Iris pigment epithelial cell (primary cell): ENCODE measurements at places on chromosomes 4 and X.

DNA sequence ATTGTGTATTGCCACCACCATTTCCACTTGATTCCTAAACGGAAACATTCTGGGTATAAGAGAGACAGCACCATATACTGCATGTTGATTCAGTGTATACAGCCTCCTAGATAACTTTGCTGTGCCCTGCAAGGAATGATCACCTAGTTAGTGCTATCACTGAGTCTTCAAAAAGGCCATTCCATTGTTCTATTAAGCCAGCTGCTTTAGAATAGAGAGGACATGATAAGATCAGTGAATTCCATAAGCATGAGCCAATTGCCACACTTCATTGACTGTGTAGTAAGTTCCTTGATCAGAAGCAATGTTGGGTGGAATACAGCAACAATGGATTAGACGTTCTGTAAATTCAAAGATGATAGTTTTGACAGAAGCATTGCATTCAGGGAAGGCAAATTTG, 1047.3 kb downstream of the PCDH18 start:
- DNase-seq: peak; percentile 1

- DNase-seq: no peak
Observed at GRCh38 chrX:1138476-1139184, 73.8 kb downstream of the CRLF2 start.

- no peak for DNase-seq
Observed at GRCh38 chrX:23726191-23726590, 16.9 kb downstream of the ACOT9 start.

DNA sequence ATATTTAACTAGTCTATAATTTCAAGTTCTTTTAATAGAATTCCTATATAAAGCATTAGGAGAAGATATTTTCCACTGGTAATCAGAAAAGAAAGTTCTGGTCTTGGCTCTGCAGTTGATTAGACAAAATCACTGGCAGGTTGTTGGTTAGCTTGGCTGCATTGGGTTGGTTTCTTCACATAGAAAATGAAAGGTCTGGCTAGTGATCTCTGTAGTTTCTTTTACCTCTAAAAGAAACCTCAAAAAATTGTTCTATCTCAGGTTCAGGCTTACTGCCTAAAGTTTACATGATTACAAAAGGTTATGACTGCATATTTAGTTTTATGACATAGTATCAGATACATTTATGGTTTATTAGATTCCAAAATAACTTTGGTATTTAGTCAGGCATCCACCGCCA, 95.8 kb upstream of the NAP1L5 start:
- DNase-seq: no peak

- no peak for DNase-seq
Observed at GRCh38 chr4:95985051-95985450, 145.2 kb downstream of the PDHA2 start.

GRCh38 chrX:40154250-40154852, 56.6 kb upstream of the BCOR start:
- DNase-seq: peak; percentile 50

- DNase-seq: no peak
Observed at GRCh38 chrX:1534301-1535168, 2.5 kb downstream of the P2RY8 start.

DNA sequence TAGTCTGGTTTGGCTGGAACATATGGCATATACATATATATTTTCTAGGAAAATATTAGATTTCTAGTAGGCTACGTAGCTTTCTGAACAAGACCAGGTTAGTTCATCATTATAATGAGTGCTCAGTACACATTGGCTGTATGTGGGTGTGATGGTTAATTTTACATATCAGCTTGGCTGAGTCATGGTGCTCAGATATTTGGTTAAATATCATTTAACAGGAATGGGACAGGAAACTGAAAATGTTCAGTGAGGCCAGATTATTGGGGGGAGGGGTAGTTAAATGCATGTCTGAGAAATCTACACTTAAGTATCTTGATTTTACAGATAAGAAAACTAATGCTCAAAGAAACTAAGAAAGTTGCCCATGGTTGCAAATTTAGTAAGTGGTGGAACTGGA, 160.1 kb downstream of the RBMX2 start:
- no peak for DNase-seq

DNA sequence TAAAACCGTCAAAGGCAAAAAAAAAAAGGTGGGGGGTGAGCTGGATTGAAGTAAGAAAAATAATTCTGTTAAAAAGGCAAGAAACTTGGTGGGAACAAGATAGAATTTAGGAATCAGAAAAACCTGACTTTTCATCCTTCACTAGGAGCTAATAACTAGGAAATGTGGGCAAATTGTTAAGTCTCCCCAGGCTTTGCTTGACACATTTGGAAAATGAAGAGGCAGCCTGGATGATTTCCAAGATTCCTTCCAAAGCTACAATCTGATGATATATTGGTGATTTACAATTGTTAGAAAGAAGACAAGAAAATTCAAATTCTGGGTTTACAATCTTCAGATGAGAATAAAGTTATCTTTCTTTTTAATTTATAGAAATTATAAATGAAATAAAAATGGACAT, 1062.5 kb downstream of the ADGRL3 start:
- no peak for DNase-seq

DNA sequence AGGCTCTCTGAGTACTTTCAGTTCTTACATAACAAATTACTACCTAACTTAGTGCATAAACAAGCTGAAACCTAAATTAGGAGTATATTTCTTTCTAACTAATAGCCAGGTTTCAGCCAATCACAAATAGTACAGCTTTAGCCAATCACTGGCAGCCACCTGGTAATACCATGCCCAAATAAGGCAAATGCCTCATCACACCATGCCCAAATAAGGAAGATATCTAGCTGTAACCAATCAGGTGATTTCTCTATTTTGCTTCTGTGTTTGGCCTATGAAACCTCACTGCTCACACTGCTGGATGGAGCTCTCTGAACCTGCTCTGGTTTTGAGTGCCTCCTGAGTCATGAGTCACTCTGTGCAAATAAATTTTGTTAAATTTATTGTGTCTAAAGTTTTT, 113.5 kb downstream of the DDIT4L start:
- no peak for DNase-seq

DNA sequence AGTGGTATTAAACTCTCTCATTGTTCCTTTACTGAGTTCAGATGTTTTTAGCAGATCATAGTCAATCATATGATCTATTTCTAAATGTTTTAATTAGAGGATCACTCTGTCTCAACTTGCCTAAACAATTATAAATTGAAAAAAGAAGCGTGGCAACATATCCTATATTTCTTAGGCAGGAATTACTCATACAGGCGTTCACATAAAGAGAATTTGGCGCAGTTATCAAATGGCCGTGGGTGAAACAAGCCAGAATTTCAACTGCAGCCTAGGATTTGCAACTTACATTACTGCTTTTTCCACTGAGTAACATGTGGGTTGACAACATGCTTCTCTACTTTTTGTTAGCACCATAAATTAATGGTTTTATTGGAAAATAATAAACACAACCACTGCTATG, 141.3 kb downstream of the CPE start:
- DNase-seq: no peak

DNA sequence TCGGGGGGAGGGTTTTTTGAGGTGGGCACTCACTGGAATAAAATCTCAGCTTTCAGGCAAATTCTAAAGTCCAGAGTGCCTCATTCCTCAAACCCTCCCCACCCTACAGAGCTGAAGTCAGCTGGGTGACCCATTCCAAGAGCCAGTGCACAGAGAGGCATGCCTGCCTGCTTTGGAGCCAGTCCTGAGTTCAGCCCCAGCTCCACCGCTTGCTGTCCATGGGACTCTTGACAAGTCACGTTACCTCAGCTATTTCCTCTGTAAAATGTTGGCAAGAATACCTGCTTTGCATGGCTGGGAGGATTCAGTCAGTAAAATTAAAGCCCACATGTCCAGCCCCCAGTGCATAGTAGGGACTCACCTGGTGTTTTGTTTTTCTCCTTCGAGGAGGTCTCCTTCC, 125.9 kb upstream of the PJA1 start:
- DNase-seq: no peak

DNA sequence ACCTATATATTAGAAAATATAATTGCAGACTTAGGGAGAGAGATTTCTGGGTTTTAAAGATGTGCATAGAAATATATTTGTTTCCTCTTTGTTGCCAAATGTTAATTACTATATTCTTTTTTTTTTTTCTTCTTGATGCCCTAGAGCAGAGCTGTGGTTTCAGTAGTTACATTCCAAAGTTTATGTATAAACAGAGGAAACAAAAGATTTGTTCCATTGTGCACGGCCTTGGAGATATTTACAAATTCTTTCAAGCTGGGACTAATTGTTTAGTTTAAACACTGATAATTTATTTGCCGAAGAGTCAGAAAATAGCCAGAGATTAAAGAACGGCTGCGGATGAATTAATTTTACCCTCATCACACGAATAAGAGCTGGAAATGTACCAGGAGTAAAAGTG, 85.1 kb downstream of the USP46 start:
- DNase-seq: no peak

DNA sequence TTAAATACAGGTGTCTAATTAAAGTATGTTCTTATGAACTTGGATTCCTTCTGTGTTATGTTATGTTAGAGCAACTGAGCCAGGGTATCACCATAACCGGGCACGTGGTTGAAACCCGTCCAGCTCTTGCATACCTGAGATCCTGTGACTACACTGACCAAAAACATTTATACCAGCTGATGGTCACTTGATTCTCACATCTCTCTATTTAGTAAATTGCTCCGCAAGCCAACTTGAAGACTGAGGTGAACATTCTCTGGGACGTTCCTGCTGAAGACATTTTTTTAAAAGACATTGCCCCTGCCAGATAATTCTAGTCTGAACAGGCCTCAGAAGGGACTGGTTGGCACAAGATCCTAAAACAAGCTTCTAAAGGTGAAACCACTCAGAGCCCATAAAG, 550.0 kb upstream of the DIPK2B start:
- DNase-seq: peak; percentile 36

GRCh38 chr4:76589872-76590797, 155.1 kb downstream of the SHROOM3 start:
- peak; percentile 98 for DNase-seq

- DNase-seq: peak; percentile 31
Observed at GRCh38 chr4:37453281-37453998, 208.9 kb downstream of the NWD2 start.

- DNase-seq: peak; percentile 62
Observed at GRCh38 chrX:14030174-14030530, 460 bp upstream of the GEMIN8 start.

- peak; percentile 35 for DNase-seq
Observed at GRCh38 chr4:128565565-128566186, 243.8 kb upstream of the JADE1 start.

- DNase-seq: no peak
Observed at GRCh38 chrX:38150993-38151392, 69.7 kb downstream of the SRPX start.

- peak; percentile 17 for DNase-seq
Observed at GRCh38 chrX:106862972-106863688, 40.0 kb downstream of the RIPPLY1 start.

- DNase-seq: no peak
Observed at GRCh38 chr4:36317721-36318120, 36.3 kb downstream of the DTHD1 start.

- DNase-seq: no peak
Observed at GRCh38 chrX:3044671-3045070, 3.4 kb downstream of the ARSF start.

DNA sequence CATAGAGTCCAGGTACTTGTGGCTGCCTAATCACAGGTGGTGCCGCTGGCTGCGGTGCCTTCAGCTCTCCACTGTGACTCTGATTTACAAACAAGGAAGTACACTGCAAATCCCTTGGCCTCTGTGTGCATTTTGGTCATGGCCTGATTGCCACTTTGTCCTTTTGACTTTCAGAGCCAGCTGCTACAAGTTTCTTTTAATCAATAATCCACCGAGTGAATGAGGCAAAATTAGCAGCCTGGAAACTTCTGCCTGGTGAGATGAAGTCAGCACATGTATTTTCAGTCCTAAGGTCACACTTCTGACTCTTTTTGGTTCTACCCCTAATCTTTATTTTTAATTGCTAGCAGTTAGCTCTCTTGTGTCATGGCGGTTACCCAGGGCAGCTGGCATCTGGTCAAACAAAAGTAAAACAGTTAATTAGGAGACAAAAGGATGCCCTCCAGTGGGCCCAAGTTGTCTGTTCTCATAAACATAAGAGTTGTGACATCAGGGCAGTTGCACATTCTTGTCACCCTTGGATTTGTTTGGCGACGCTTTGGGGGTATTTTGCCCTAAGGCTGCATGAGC, 62.3 kb upstream of the LNX1 start:
- DNase-seq: no peak

DNA sequence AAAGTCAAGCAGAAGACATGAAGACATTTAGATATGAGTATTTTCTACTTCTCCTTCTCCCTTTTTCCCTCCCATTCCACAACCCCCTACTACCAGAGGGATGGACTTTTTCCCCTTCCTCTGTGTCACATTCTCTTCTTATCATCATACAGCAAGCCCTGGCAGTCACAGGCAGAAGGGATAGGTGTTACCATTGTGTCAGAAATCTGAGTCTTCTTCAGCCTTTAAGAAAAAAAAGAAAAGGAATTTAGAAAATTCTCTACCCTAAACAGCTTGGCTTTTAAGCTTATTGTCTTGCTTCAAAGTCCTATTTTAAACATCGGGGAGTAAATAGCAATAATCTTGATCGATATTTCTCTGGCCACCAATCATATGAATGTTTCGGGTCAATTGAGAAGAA, 30.9 kb upstream of the ADH1C start:
- DNase-seq: no peak

DNA sequence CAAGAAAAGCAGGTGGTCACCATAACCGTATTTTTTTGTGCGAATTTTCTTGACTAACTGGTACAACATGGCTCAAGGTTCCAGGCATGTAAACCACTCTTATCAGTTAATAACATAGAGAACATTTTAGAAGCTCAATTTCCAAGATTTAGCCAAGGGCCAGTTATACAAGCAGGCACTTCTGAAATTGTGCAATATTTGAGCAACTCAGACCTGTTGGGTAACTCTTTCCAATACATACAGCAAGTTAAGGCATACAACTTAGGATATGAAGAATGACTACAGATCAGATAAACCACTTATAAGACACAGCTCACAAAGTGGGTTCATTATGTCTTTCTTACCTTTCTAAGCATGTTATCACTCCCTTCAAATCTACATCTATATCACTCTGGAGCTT, 43.9 kb downstream of the ZNF280C start:
- DNase-seq: peak; percentile 71

- DNase-seq: no peak
Observed at GRCh38 chr4:156242390-156242789, 288.7 kb upstream of the CTSO start.

GRCh38 chrX:134551376-134552048, 91.5 kb downstream of the HPRT1 start:
- DNase-seq: peak; percentile 71

- no peak for DNase-seq
Observed at GRCh38 chrX:46961097-46961496, 48.9 kb downstream of the JADE3 start.

DNA sequence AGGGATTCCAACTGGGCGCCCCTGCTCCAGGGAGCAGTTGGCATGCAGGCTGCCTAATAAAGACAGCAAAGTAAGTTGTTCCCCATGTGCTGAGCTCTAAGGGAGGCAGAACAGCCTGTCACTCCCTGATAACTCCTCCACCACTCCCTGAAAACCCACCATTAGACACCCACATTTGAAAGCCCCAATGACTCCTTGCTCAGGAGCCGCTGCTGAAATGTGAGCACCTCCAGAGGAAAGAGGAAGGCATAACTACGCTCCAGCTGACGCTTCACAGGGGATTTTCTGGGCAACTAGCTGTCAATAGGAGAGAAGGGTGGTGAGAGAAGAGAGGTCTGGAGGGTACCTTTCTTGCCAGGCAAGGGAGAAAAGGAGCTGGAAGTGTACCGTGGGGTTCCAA, 62.5 kb downstream of the NPY1R start:
- no peak for DNase-seq

- no peak for DNase-seq
Observed at GRCh38 chr4:36665985-36666527, 384.6 kb downstream of the DTHD1 start.
